Tracheal epithelial cell (primary cell): ENCODE measurements at places on chromosomes 2 and 18. TPM values are rescaled to one million over a fixed set of nuclear protein-coding genes. Genes with fewer than 3 reads are reported as not detected.

LRP1B gene
- under 0.01 TPM in 1 of 2 replicates, not detected in the other for total RNA-seq

DPP10 gene
- total RNA-seq = not detected in 2 replicates

ZC3H15 gene
- 113 and 134 TPM in 2 replicates for total RNA-seq

CBLN2 gene
- total RNA-seq = not detected in 2 replicates

TMEM169 gene
- 0.72 TPM in 1 of 2 replicates, not detected in the other for total RNA-seq

ZNF804A gene
- not detected in 2 replicates for total RNA-seq

LAMA1 gene
- total RNA-seq = 1.5 and 25.8 TPM in 2 replicates

NOP58 gene
- 54.1 and 59.5 TPM in 2 replicates for total RNA-seq

NLRC4 gene
- total RNA-seq = 0.21 TPM in 1 of 2 replicates, not detected in the other

CFAP210 gene
- not detected in 2 replicates for total RNA-seq

WDR75 gene
- total RNA-seq = 40.5 and 54.6 TPM in 2 replicates
